ENCODE measurements at places on chromosomes 1 and 21. TPM values are rescaled to one million over a fixed set of nuclear protein-coding genes. Genes with fewer than 3 reads are reported as not detected.

B4GALT3 gene
- 16.3 TPM for total RNA-seq

- H3K36me3 ChIP-seq: no peaks in the 10 kb centered on the region
- no peak overlapping the region for H3K4me3 ChIP-seq
- DNase-seq: no peak
- no peaks in the 10 kb centered on the region for H3K27me3 ChIP-seq
Observed at GRCh38 chr1:206003854-206004800, 932 bp upstream of the RAB7B start.

DNA sequence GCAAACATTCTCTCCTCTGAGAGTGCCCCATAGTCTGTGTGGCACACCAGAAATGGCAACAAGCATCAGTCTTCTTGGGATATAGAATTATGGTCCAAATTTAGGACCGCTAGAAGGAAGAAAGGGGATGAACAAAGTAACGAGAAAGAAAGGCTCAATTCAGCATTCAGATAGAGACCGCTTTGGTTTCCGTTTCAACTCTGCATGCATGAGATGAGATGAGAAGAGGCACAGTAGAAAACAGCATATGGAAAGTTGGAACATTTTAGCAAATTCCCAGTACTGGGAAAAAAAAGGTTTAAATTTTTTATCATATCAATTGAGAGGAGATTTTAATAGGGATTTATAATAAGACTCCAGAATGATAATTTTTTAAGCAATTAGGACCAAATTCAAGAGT is 595.5 kb upstream of the CHRM3 start:
- no peak for DNase-seq
- no peak overlapping the region for H3K27ac ChIP-seq
- H3K36me3 ChIP-seq: no peaks in the 10 kb centered on the region
- H3K4me1 ChIP-seq: no peaks in the 10 kb centered on the region

GRCh38 chr1:51928896-51929295 is 50.4 kb upstream of the NRDC start:
- no peak overlapping the region for H3K4me3 ChIP-seq
- H3K4me1 ChIP-seq: no peaks in the 10 kb centered on the region
- H3K36me3 ChIP-seq: no peaks in the 10 kb centered on the region
- no peaks in the 10 kb centered on the region for H3K27me3 ChIP-seq
- H3K27ac ChIP-seq: no peak overlapping the region
